ENCODE measurements at places on chromosomes 2 and 18.

DNA sequence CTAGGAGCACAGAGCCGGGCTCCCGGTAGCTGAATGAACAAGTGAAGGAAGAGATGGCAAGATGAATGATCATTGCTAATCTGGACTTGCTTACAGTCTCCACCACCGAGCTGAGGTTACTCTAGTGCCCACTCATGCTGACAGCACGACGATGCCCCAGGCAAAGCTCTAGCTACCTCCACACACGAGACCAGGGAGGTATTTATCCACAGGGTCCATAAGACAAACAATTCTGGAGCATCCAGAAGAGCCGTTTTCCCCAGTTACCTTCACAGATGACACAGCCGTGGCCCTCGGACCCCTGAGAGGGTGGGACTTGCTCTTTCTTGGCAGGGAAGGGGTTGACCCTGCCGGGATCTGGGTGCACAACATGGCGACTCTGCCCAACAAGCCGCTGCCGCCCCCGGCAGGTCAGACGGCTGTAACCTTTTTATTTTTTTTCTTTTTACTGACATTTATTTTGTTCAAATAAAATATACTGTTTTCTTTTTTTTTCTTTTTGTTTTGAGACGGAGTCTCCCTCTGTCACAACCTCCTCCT lies 120.3 kb downstream of the PXDN start:
- no peak for DNase-seq

- DNase-seq, result no peak
These were observed 6.6 kb downstream of the EMX1 start for GRCh38 chr2:72923833-72924352.

DNA sequence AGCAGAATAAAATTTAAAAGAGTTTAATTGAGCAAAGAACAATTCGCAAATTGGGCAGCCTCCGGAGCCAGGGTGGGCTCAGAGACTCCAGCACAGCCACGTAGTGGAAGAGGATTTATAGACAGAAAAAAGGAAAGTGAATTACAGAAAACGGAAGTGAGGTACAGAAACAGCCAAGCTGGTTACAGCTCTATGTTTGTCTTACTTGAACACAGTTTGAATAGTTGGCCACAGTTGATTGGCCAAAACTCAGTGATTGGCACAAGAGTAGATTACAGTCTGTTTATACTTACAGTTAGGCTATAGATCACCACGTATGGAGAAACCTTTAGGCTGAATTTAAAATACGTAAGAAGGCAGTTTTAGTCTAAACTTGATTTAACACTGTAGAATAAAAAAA lies 78.8 kb upstream of the NEDD4L start:
- no peak for DNase-seq

DNA sequence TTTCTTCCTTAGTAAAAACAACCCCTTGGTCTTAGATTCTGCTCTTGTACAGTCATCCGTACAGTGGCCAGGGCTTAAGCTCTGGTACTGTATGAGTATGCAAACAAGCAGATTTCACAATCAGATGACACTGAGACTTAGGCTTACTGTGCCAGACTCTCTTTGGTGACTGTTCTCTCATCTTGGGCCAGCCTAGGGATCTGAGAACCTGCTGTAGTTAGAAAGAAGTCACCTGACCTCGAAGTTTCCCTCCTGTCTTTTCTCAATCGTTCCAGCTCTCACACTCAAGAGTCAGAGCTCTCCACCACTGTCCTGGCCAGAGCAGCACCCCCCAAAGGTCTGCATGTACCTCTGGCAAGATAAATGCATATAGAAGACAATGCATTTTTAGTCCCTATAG lies 63.2 kb downstream of the ZEB2 start:
- no peak for DNase-seq

- no peak for DNase-seq
These were observed 57.1 kb downstream of the PXDN start for GRCh38 chr2:1687254-1687653.

GRCh38 chr2:8679567-8679826 lies 2.4 kb upstream of the ID2 start:
- DNase-seq, result no peak

GRCh38 chr2:172513935-172514586 lies 41.8 kb upstream of the PDK1 start:
- DNase-seq, result no peak

DNA sequence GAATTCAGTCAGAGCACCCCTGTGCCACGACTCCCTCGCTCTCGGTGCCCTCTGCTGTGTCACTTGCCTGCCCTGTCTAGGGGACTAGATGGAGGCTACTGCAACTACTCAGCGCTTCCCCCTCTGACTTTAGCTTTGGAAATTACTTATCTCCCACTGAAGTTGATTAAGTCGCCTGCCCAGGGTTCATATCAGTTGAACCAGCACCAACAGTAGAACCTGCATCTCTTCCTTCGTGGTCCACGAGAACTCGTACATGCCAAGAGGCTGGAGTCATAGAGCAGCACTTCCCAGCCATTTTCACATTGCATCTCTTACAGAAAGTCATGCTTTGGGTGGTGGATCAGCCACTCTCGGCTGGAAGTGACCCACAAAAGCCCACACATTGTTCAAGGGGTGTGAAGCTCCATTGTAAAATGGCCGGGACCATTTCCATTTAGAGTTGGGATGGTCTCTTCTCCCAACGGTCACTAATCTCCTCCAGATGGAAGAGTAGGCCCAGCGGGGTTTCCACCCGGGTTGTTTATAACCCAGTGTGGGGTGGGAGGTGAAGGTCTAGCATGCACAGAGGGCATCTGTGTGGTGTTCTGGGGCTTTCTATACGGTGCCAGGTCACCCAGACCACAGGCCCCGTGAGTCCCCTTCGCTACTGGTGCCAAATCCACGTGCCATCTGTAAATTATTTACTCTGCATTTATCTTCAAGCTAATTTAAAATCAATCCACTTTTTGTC lies 38.0 kb downstream of the STEAP3 start:
- no peak for DNase-seq

GRCh38 chr2:98507891-98508708 lies 63.4 kb downstream of the INPP4A start:
- DNase-seq, result no peak

DNA sequence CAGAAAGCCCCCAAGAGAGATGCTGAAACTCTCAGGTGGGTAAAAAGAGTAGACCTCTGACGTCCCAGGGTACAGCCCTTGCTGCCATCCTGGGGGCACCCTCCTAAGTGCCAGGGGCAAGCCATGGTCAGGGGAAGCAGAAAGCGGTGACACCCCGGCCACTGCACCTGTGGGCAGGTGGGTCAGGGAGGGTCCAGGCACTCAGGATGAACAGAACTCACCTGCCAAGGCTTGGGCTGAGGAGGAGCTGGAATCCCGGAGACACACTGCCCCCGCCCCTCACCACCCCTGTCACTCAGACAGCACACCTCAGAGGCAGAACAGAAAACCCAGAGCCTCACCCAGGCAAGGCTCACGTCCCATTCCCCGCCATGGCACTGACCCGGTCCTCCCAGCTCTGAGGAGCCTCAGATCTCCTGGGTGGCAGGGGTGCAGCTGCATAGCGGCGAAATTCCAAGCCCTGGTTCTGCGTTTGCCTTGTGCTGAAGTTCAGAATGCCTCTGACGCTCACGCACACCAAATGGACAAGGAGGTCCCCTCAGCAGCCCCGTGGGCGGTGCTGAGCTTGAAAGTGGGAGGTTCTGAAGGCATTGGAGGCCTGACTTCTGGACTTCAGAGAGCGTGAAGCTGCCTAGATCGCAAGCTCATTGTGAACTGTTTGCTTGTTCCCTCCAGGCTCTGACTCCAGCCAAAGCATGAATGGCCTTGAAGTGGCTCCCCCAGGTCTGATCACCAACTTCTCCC lies 4.3 kb downstream of the GPR17 start:
- DNase-seq, result no peak

GRCh38 chr2:66563473-66563872 lies 128.5 kb downstream of the MEIS1 start:
- no peak for DNase-seq

- no peak for DNase-seq
These were observed 748 bp downstream of the FMNL2 start for GRCh38 chr2:152335726-152336118.

- no peak for DNase-seq
These were observed 256.4 kb upstream of the NETO1 start for GRCh38 chr18:73124175-73124574.

DNA sequence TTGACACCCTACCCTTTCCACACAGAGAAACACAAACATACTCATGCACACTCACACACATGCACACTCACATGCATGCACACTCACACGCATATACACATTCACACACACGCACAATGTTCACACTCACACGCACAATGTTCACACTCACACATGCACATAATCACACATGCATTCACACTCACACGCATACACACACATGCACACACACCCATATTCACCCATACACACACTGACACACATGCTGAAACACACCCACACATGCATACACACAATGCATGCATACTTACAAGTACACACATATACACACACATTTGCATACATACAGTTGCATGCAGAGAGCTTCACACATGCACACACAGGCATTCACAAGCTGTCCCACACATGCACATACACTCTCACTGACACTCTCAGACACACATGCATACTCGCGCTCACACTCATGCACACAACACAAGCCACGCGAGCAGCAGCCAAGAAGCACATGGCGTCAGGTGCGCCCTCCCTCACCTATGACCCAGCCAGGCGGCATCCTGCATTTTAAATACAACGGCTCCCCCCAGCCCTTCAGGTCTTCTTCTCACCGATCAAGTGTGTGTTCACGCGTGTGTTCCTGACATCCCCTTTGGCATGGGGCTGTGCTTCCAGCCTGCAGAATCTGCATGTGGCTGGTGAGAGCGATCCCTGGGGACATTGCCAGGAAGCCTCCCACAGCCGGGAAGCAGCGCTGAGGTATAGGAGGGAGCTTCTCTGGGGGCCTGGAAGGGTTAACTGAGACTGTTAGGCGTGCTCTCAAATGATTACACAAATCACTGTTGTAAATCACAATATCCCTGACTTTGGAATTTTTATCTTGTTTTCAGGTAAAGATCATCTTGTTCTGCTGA lies 195.1 kb downstream of the RTP5 start:
- DNase-seq, result no peak

DNA sequence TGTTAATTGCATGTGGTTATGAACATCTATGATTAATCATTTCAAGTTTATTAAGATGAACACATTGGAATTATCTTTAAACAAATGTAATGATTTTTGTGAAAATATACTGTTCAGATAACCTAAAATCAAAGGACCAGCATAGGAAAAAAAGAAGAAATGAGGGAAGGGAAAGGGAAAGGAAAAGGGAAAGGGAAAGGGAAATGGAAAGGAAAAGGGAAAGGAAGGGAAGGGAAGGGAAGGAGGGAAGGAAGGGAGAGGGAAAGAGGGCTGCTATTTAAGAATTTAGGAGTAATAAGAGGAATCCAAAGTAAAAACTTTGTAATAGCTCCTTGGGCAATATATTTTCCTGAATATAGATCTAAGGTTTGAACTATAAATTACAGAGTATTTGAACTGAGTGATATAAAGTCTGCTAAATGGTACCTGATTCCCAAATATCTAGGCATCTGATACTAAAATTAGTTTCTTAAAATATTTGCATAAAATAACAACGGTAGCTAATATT lies 726.3 kb downstream of the EPHA4 start:
- no peak for DNase-seq

- no peak for DNase-seq
These were observed 58.8 kb downstream of the ST6GAL2 start for GRCh38 chr2:106827158-106827557.

DNA sequence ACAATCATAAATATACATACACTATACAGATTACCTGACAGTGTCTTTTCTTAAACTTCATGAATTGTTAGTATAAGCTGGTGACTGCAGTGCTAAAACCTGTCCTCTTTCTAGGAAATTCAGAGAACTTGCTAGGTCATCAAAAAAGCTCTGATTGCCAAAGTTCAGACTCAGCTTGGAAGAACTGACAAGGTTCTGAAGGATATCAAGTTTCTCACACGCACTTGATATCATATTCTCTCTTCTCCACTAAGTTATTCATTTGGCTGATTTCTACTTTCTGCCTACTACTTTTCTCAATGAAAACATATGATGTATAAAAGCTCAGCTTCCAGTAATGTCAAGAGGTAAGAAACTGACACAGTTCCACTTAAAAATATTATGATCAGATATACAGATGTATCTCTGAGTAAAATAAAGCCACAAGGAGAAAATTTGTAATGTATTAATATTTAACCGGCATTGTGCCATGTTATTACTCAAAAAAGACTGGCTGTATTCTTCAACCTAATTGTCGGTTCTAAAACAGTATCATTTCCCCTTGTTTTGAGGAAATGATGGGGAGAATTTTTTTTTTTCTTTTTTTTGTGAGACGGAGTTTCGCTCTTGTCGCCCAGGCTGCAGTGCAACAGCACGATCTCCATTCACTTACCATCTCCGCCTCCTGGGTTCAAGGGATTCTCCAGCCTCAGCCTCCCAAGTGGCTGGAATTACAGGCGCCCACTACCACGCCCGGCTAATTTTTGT lies 2.4 kb downstream of the OSBPL1A start:
- no peak for DNase-seq

GRCh38 chr2:219901155-219901554 lies 273.7 kb downstream of the SLC4A3 start:
- DNase-seq, result no peak

- no peak for DNase-seq
These were observed 26.0 kb downstream of the EFHD1 start for GRCh38 chr2:232659359-232659758.

- DNase-seq, result no peak
These were observed 57.2 kb downstream of the REEP1 start for GRCh38 chr2:86280191-86280667.

- DNase-seq, result no peak
These were observed 120.7 kb downstream of the NCK2 start for GRCh38 chr2:105865222-105865913.

DNA sequence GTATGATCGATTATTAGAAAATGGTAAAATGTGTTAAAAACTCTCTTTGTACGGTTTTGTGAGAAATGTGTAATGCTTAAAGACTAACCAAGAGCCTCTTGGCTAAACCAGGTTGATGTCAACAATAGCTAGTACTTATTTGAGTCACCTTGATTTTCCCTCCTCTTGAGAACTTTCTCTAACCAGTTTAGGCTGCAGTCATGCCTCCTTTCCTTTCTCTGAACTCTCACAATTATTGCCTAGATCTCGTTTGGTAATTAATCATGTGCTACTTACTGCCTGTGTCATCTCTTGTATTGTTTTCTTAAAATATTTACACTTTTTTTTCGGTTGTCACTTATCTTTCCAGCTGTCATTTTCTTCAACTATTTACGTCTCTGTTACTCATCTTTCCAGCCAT lies 1.1 kb upstream of the EPC2 start:
- DNase-seq, result no peak

DNA sequence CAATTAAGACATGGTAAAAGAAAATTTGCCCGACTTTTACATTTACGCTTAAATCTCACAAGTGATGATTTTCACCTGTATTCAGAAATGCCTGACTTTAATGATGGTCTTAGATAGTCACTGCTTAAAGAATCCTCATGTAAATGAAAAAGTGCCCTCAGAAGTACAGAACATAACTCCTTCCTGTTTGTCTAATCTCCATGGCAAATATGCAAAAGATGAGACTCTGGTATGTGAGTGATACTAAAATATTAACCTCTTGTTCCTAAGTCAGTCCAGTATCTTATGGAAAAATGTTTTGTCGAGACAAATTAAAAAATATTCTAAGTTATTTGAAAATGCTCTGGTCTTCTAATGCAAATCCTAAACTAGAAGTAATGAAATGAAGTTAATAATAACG lies 29.2 kb downstream of the KCTD1 start:
- no peak for DNase-seq

Data from DND-41 (cell line).